ENCODE measurements at places on chromosomes 12 and 14. TPM values are rescaled to one million over a fixed set of nuclear protein-coding genes. Genes with fewer than 3 reads are reported as not detected.

The ZNF641 gene
- 16.2 TPM for total RNA-seq

GRCh38 chr12:43776498-43776897, 17.7 kb downstream of the IRAK4 start:
- no peak for DNase-seq

GRCh38 chr14:95163666-95164065, 6.3 kb upstream of the DICER1 start:
- DNase-seq: no peak

- no peak for DNase-seq
Measured at GRCh38 chr14:55909879-55910278, 208.3 kb upstream of the PELI2 start.

- no peak for DNase-seq
Measured at GRCh38 chr14:99671235-99672224, 12.6 kb upstream of the CYP46A1 start.

GRCh38 chr14:94598816-94599655, 13.2 kb upstream of the SERPINA3 start:
- no peak for DNase-seq

- DNase-seq: peak; percentile 4
Measured at GRCh38 chr12:131988054-131988796, 38.5 kb downstream of the EP400 start.

The KLRK1 gene
- 135 TPM for total RNA-seq

The ESRRB gene
- not detected for total RNA-seq

- no peak for DNase-seq
Measured at GRCh38 chr12:76413121-76413520, 64.9 kb upstream of the BBS10 start.

DNA sequence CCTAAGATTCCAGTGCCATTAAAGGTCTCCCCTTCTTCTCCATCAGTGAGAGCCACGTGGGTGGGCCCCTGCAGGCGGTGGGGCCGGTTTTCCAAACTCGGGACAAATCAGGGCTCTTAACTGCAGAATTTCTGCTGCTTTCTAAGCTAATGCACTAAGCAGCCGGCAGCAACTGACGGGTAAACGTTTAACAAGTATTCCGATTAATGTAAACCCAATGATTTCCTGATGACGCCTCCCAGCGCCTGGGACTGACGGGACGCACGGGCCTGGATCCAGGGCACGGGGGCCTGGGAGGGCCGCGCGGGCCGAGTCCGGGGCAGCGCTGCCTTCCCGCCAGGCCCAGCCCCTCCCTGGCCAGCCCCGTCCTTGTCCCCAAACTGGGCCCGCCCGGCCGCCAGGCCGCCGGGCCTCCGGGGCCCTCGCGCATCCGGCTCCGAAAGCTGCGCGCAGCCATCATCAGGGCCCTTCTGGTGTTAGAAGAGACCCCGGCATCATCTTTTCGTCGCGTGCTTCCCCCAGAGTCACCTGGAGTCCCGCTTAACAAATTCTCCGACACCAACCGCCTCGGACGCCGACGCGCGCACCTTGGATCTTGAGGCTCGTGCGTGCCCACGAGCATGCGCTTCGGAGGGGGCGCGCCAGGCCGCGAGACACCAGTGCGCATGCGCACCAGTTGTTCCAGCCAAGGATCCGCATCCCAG, at the start of gene MLH3:
Gene MLH3 (minus strand): TSS at position 616 of the 704 bp plus-strand sequence. CDS start 1,812 bp downstream, outside the sequence.
- peak; percentile 81 for DNase-seq

- DNase-seq: no peak
Measured at GRCh38 chr12:47237751-47238211, 158.0 kb upstream of the AMIGO2 start.

The BICDL1 gene
- 62.9 TPM for total RNA-seq

- no peak for DNase-seq
Measured at GRCh38 chr12:50934981-50935807, 17.1 kb upstream of the HIGD1C start.

The MGAT4C gene
- not detected for total RNA-seq

- DNase-seq: no peak
Measured at GRCh38 chr14:105200074-105200473, 19.0 kb upstream of the NUDT14 start.

- DNase-seq: peak; percentile 44
Measured at GRCh38 chr12:95182868-95183415, 34.3 kb downstream of the FGD6 start.

GRCh38 chr12:828726-829395, 76.5 kb downstream of the WNK1 start:
- DNase-seq: no peak

GRCh38 chr12:53974084-53975063, at the start of gene HOTAIR:
Gene HOTAIR (minus strand): TSS chr12:53974954.
- no peak for DNase-seq

The CDH24 gene
- 2.5 TPM for total RNA-seq

DNA sequence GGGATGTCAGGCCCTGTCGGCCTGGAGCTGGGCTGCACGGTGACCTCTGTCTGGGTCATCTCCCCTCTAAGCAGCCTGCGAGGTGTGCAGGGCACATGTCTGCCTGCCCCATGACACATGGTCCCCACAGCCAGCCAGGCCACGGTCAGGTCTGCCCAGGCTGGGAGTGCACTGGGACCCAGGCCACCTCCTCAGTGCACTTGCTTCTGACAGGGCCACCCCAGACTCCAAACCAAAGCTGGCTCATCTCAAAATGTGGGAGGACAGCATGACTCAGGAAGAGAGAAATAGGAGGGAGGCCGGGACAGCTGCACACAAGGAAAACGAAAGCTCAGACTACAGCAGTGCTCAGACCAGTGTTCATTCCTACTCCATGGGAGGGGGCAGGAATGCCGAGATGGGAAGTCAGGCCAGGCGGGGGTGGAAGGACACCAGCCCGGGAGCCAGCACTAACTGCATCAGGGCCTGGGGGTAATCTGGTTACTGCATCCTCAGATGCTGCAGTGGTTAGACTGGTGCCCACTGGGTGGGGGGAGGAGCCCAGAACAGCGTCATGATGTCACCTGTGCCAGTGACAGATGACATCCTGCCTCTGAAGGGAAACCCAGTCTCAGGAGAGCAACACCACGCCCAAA, 4.0 kb downstream of the P2RX2 start:
- DNase-seq: no peak

GRCh38 chr14:74913986-74914573, 9.0 kb downstream of the RPS6KL1 start:
- DNase-seq: no peak

DNA sequence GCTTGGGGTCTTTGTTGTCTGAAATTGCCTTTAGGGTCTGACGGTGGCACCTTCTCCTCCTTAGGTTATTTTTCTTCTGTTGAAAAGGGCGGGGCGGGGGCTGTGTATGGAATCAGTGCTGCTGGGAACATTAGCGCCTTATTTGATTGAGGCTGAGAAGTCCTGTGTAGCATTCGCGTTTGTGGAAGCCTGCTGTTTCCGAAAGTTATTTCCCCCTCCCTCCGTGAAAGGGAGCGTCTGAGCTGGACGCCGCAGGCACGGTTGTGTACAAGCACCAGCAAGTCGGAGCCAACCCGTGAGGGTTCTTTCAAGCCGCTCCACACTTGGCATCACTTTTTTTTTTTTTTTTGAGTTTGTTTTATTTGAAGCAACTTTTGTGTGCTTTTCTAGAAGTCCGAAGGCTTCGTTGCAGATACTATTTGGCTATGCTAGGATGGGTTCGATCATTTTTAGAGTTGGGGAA, 1.1 kb downstream of the SYNE2 start:
- peak; percentile 68 for DNase-seq

DNA sequence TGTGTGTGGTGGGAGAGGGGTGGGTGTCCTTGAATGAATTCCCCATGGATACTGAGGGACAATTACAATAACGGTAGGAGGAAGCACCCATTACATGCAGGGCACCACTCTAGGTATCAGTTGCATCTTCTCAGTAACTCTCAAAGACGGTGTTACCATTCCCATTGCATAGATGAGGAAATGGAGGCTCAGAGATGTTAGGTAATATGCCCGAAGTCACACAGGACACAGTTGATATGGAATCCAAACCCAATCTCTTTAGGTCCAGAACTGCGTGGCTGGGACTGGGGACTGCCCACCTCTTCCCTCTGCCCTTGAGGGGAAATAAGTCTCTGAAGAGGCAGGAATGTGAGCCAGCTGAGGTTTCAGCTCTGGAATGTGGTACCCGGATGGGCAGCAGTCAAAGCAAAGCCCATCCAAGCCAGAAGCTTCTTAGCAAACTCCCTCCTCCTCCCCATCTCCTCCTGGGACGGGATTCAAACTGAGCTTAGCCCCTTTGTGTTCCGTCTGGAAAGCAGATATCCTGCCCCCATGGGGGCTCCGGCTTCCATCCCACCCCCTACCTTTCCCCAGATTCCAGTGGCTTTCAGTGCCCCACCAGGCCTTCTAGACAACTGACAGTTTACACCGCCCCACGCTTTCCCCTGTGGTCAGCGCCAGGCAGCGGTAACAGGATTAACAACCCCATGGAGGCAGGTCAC, 187.5 kb downstream of the RBM19 start:
- DNase-seq: no peak

The DHH gene
- 0.15 TPM for total RNA-seq

GRCh38 chr12:123453165-123453564, 4.8 kb upstream of the SNRNP35 start:
- no peak for DNase-seq

DNA sequence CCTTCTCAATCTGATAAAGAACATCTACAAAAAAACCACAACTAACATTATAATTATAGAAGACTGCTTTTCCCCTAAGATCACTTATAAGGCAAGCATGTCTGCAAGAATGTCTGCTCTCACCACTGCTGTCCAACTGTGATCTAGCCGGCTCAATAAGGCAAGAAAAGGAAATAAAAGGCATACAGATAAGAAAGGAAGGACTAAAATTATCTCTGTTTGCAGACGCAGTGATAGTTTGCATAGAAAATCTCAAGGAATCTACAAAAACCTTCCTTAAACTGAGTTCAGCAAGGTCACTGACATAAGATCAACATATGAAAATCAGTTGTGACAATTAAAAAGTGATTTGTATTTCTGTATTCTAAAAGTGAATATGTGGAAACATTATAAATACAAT, 138.0 kb upstream of the EGLN3 start:
- DNase-seq: no peak

The JPH4 gene
- 0.77 TPM for total RNA-seq

DNA sequence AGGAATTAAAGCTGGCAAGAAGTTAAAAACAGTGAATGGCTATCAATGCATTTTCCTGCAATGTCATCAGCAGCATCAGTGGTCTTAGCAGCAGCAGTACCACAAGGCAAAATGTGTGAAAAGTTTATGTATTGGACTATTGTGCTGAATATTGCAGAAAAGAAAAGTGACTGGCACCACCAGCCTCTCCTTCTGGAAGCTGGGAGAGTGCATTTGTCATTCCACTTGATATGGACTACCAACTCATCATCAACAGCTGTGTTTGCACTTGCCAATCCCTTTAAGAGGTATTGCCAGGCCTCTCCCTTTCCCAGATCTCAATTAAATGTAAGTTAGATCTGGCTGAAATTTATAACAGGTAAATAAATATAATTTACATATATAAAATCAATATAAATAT, 151.0 kb upstream of the GZMB start:
- no peak for DNase-seq

The EID3 gene
- 7.1 TPM for total RNA-seq

The ERBB3 gene
- 0.94 TPM for total RNA-seq

DNA sequence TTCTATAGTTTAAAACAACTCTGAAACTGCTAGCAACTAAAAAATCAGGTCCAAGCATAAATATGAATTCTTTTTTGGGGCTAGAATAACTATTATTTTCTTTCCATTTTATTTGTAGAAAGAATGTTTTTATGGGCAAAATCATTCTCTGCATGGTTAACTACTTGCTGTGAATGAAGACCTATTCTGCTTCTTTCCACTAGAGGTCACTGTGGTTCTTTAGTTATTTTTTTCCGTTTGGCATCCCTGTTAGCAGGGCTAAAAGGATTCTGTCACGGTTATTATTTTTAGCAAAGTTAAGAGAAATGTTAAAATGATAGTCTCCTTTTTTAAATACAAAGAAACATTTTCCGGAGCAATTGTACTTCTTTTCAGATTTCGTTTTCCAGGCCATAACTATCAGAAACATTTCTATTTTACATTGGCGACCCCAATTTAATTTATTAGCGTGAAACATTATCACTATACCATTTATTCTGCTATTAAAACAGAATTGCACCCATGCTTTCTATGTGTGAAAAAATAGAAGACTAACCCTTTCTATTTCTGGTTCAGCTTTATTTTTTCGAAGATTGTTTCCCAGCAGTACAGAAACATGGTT, 404.8 kb downstream of the ATP23 start:
- DNase-seq: no peak

DNA sequence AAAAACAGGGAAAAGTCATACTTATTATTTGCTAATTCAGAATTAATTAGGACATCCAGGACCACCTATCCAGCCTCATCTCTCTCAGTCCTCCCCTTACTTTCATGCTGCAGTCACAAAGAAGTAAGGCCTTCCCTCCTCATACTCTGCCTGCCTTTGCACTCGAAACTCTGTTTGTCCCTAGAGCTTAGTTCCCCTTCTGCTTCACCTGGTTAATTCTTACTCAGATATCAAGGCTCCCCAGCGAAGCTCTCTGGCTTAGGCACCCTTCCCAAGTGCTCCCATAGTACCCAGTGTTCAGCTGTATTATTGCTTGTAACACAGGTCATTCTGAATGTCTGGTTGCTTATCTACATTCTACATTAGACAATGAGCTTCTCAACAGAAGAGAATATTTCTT, 81.3 kb downstream of the ERGIC2 start:
- no peak for DNase-seq

GRCh38 chr12:90390947-90391346, 564.0 kb downstream of the CCER1 start:
- no peak for DNase-seq

GRCh38 chr14:106820119-106820518, 1293.7 kb downstream of the TMEM121 start:
- DNase-seq: no peak

- no peak for DNase-seq
Measured at GRCh38 chr12:95605875-95606274, 54.6 kb upstream of the USP44 start.

GRCh38 chr12:87163122-87163521, 866.1 kb downstream of the C12orf50 start:
- no peak for DNase-seq

GRCh38 chr14:51735851-51736250, 84.1 kb downstream of the FRMD6 start:
- DNase-seq: no peak

DNA sequence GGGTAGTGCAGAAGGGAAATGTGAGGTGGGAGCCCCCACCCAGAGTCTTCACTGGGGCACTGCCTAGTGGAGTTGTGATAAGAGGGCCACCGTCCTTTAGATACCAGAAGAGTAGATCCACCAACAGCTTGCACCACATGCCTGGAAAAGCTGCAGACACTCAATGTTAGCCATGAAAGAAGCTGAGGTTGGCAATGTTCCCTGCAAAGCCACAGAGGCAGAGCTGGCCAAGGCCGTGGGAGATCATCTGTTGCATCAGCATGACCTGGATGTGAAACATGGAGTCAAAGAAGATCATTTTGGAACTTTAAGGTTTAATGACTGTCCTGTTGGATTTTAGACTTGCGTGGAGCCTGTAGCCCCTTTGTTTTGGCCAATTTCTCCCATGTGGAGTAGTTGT, 468.4 kb upstream of the FOXG1 start:
- DNase-seq: no peak

The SPTB gene
- total RNA-seq: not detected

GRCh38 chr12:13627536-13627935, 353.9 kb downstream of the GRIN2B start:
- no peak for DNase-seq

GRCh38 chr14:89621009-89621421, 204.0 kb upstream of the FOXN3 start:
- DNase-seq: peak; percentile 76

The PTPRB gene
- not detected for total RNA-seq

The CYP27B1 gene
- 4.5 TPM for total RNA-seq

- no peak for DNase-seq
Measured at GRCh38 chr14:20790464-20791116, 9.5 kb downstream of the RNASE6 start.

GRCh38 chr12:2397356-2398045, 344.7 kb downstream of the CACNA1C start:
- no peak for DNase-seq

All from activated CD8-positive, alpha-beta memory T cell treated with anti-CD3 and anti-CD28 coated beads, Interleukin-2, amount 10 ng/mL, durations not matched to agents 7 days and 5 days (primary cell).